Tongue (tissue), 3 donors: ENCODE measurements at places on chromosomes 7 and 10.

- no peak for DNase-seq
Measured at GRCh38 chr7:100642534-100642907, 1.2 kb upstream of the TFR2 start.

DNA sequence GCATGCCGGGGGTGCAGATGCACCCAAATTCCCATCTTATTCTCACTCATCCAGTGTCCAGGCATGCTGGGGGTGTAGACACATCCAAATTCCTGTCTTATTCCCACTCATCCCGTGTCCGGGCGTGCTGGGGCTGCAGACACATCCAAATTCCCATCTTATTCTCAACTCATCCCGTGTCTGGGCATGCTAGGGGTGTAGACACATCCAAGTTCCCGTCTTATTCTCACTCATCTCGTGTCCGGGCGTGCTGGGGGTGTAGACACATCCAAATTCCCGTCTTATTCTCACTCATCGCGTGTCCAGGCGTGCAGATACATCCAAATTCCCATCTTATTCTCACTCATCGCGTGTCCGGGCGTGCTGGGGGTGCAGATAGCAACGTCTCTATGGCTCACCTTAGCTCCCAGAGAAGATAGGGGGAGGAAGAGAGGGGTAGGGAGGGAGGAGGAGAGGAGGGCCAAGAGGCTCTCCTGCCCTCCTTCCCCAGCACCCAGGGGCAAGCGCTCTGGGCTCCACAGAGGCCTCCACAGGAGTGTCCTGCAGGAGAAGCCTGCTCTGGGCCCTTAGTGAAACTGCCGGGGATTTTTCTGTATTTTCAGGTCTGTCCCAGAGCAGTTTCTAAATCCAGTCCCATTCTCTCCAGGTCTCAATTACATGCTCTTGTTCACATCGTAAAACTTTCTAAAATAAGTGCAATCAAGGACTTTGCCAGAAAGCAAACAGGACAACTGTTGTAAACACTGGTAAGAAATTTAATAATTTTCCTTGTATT lies 210.8 kb downstream of the DIP2C start:
- no peak for DNase-seq

DNA sequence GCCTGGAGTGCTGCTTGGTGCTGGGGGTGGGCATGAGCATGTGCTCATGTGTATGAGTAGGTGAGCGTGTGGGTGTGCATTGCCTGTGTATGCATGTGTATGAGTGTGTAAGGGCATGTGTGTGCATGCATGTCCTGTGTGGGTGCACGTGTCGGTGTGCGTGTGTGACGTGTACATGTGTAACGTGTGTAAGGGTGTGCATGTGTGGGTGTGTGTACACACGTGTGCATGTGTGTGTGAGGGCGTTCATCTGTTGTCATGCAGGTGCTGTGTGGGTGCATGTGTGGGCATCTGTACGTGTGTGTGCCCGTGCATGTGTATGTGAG lies 30.3 kb downstream of the FAM20C start:
- no peak for DNase-seq

GRCh38 chr7:105916603-105917002 lies 40.2 kb upstream of the ATXN7L1 start:
- DNase-seq = no peak

DNA sequence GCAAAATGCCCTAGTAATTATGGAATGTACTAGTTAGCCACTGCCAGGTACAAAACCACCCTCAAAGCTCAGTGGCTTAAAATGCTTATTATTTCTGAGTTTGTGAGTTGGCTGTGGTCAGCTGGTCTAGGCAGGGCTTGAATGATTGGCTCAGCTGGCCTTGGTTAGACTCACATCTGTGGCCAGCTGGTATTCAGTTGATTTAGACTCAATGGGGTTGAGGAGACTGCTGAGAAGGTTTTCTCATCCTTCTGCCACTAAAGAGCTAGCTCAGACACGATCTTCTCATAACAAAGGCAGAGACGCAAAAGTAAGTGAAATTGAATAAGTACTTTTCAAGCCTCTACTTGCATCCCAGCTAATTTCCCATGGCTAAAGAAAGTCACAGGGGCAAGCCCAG lies 57.1 kb upstream of the CYP2C18 start:
- peak; percentile 3 for DNase-seq

DNA sequence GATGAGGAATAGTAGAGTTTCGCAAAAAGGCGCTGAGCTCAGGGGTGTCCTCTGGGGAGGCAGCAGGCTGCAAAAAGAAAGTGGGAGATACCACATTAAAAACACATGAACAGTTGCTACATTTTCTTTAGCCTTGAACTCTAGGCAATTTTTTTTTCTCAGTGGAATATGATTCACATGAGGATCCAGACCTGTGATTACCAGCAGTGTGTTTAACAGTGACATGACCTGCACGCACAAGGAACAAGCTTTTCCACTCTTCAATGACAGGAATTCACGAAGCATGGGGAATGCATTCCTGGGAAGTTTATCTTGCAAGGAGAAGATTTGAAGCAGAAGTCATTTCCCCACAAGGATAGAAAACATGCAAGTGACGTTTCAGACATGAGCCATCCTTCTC lies 161.6 kb downstream of the ITGA8 start:
- DNase-seq = no peak

GRCh38 chr10:124763267-124763666 lies 19.1 kb upstream of the FAM53B start:
- DNase-seq = no peak

- DNase-seq = peak; percentile 70
Measured at GRCh38 chr7:115009736-115010440, 88.0 kb downstream of the MDFIC start.

- DNase-seq = no peak
Measured at GRCh38 chr10:50529660-50530059, 94.1 kb downstream of the SGMS1 start.

DNA sequence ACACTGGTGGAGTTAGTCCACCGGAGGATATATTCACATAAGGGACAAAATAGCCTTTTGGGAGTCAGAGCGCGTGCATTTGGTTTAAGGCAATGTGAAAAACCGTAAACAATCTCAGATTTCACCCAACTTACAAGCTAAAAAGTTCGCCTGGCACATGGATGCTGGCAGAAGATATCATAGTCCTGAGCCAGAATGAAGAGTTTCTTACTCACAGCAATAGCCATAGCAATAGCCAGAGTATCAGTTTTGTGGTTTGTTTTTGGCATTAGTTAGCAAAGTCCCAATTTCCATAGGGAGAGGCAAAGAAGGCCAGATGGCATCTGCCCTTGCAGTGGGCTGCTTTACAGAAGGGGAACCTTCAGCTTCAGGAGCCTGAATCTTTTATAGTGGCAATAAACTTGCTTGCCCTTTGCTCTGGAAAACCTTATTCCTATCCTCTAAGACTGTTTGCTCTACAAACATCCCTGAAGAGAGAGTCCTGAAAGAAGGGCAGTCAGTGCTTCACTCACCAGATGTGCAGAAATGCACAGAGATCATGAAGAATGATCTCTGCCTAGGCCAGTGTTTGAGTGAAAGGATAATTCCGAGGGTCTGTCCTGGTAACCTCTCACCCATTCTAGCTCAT lies 28.7 kb upstream of the RSBN1L start:
- peak; percentile 53 for DNase-seq

GRCh38 chr7:3778345-3778744 lies 477.3 kb downstream of the SDK1 start:
- DNase-seq = no peak

DNA sequence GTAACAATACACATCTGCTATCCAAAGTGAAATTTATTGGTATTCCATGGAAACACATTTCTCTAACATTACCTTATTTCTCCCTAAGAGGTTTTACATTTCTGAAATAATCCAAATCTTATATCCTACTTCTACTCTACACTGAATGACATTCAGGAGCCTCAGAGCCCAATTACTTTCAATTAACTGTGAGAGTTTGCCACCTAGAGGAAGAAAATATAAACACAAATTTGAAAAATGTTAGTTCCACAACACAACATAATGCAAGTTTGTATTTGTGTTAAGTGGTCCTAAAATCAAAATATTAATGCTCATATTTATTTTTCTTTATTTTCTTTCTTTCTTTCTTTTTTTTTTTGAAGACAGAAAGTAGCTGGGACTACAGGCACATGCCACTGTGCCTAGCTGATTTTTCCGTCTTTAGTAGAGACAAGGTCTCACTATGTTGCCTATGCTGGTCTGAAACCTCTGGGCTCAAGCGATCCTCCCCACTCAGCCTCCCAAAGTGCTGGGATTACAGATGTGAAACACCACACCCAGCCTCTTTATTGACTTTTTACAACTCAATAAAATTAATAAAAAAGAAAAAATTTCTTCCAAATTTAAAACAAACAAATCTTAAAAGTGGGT lies 46.0 kb downstream of the ATAD1 start:
- DNase-seq = peak; percentile 55

GRCh38 chr10:62027841-62028501 lies 126.5 kb downstream of the ARID5B start:
- no peak for DNase-seq

GRCh38 chr10:114189700-114190099 lies 10.5 kb downstream of the TDRD1 start:
- no peak for DNase-seq

GRCh38 chr10:100828738-100829096 lies 83.3 kb downstream of the PAX2 start:
- no peak for DNase-seq

DNA sequence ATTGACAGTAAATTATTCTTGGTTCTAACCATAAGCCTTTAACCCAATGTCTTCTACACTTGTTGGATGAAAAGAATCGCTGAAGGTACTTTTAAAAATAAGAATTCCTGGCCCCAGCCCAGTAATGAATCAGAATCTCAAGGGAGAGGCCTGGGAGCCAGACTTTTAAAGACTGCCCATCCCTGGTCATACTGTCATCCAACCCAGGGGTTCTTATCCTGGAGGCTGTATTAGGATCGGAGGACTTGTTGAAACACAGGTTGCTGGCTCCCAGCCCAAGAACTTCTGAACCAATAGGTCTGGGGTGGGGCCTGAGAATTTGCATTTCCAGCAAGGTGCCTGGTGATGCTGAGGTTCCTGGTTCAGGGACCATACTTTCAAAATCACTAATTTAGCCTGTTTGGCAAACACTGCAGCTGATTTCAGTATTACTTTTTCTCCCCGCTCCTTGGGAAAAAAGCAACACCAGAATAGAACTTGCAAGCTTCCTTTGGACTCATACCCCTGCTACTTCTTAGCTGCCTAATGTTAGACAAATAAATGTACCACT lies 79.5 kb upstream of the FAM133B start:
- no peak for DNase-seq

- no peak for DNase-seq
Measured at GRCh38 chr10:75544386-75544785, 113.0 kb downstream of the LRMDA start.

- no peak for DNase-seq
Measured at GRCh38 chr10:70441161-70441894, at the start of gene NODAL. Gene NODAL, minus strand, starts transcription at chr10:70441681. Its CDS starts 14 bp downstream, at chr10:70441667.

GRCh38 chr7:53048638-53049037 lies 13.2 kb downstream of the POM121L12 start:
- no peak for DNase-seq

- DNase-seq = no peak
Measured at GRCh38 chr7:4406288-4407058, 275.6 kb upstream of the FOXK1 start.

GRCh38 chr10:11831520-11831951 lies 8.4 kb downstream of the PROSER2 start:
- DNase-seq = peak; percentile 7

DNA sequence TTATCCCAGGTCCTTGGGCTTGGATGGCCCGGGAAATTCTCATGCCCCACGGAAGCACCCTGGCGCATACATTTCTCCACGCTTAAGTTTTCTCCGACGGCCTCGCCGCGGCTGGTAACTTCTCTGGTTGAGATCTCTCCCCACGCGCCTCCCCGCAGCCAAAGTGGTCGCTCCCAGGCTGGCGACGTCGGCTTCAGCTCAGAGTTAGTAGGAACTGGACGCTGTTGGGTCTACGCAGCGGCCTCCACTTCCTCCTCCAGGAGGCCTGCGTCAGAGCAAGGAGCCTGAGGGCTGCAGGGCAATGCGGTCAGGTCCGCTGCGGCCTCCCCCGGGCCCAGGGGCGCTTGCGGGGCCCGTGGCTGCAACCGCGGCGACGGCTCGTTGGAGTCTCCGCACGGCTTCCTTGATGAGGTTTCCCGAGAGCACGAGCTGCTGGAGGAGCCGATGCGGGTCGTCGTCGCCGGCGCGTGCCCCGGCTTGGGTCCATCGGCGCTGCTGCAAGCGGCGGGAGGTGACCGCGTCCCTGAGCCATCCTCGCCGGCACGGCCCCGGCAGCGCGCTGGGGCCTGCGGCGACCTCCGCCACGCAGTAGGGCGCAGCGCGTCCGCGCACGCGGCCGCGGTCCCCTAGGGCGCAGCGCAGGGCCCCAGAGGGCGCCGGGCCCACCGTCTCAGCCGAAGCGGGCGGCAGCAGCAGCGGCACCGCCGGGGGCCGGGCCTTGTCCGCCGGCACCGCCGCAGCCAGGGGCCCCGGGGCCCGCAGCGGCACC lies 744 bp downstream of the FRAT2 start:
- peak; percentile 57 for DNase-seq

- no peak for DNase-seq
Measured at GRCh38 chr7:41892356-41893100, 189.6 kb upstream of the INHBA start.

GRCh38 chr10:75468612-75469005 lies 37.2 kb downstream of the LRMDA start:
- DNase-seq = peak; percentile 61

DNA sequence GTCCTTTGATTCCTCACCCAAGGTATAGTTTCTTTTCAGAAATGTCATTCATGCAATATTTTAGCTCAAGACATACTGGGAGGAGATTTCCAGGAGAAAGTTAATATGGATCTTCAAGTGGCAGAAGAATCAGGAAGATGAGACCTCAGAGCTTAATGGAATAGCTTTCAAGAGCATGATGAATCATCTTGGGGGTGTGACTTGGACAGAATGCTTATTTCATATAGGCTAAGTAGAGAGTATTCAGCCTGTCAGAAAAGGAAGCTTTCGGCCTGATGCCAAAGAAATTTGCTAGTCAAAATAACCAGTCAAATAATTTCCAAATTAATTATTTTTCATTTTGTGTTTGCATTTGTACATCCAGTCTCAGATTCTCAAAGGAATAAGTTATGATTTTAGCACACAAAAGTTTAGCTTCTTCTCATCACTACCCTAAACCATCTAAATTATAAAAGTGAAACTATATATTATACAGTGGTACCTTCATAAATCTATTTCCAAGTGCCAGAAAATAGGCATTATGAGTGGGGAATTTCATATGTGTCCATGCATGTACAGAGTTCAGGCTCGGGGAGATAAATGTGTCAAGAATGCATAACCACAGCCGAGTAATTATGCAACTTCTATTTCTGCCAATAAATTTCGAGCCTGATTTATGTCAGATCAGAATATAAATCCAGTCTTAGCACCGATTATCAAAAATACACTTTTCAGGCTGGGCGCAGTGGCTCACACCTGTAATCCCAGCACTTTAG lies 27.3 kb upstream of the CALD1 start:
- no peak for DNase-seq

GRCh38 chr7:74627661-74628411 lies 29.7 kb upstream of the GTF2I start:
- DNase-seq = peak; percentile 91
